ENCODE measurements at places on chromosomes 13 and 19. TPM values are rescaled to one million over a fixed set of nuclear protein-coding genes. Genes with fewer than 3 reads are reported as not detected.

Gene ARHGEF1
- total RNA-seq: 110 TPM

Gene NXNL1
- total RNA-seq: not detected

Gene PDX1
- 1.7 TPM for total RNA-seq

Gene C19orf33
- 135 TPM for total RNA-seq

Gene ZNF433
- not detected for total RNA-seq

Gene BABAM1
- 93.3 TPM for total RNA-seq

Gene CLIP3
- 1.5 TPM for total RNA-seq
